ENCODE measurements at places on chromosomes 2 and 18. TPM values are rescaled to one million over a fixed set of nuclear protein-coding genes. Genes with fewer than 3 reads are reported as not detected.

Gene CD28
- total RNA-seq, result 0.54 TPM

- no peak for DNase-seq
Observed at GRCh38 chr18:7592305-7593071, 25.4 kb downstream of the PTPRM start.

Gene LRRC30
- not detected for total RNA-seq

Gene AGAP1
- 42.0 TPM for total RNA-seq

DNA sequence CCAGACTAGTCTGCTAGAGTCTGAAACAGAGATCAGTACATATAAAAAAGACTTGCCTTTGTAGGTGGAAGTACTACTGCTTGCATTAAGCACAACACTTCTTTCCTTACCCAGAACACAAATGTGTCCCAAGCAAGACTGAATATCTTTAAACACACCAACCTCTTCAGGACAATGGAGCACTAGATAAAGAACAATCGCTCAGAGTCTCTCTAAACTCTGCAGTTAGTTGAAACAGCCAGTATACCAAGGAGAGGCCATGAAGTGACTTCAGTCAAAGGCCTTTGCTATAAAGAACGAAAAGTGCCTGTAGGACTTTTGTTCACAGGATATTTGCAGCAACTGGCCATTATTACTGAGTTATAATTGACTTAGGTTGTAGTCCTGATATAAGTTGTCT, 9.9 kb upstream of the B4GALT6 start:
- no peak for DNase-seq

DNA sequence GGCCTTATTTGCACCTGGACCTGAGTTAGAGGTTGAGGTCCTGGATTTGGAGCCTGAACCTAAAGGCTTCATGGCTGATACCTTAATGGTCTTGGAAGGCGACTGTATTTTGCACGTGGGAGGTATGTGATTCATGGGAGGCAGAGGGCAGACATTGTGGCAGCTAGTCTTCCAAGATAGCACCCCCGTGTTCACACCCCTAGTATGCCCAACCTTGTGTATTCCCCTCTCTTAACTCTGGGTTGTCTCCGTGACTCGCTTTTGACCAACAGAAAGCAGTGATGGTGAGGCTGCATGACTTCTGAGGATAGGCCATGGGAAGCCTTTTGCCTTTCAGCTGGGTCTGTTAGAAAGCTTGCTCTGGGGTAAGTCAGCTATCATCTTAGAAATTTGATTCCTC, 45.8 kb upstream of the HAAO start:
- DNase-seq, result no peak

Gene MZT2B
- total RNA-seq, result 133 TPM

DNA sequence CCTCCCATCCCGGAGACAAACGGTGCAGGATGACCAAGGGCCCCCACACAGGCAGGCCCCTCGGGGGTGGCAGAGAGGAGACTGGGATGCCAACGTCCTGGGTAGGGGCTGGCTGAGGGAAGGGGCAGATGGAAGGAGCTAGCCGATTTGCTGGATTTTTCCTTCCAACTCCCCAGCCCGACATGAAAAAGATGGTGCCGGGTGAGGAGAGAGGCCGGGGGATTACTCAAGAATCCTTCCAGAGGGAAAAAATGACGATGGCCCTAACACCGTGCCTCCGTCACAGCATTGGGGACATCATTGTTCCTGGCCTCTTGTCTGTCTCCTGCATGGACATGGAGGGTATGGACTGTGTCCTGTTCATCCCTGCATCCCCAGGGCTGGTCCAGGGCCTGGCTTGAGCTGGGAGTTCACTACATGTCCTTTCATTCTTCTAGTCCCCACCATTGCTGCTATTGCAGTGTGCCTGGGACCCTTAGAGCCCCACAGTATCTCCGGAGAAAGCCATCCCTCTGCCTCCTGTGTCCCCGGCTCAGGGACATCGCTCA, 217.7 kb downstream of the TNS1 start:
- no peak for DNase-seq

GRCh38 chr2:168561991-168562390, 105.9 kb downstream of the CERS6 start:
- DNase-seq, result no peak

Gene DAW1
- not detected for total RNA-seq

GRCh38 chr2:152042636-152043615, 55.9 kb downstream of the CACNB4 start:
- DNase-seq, result no peak

DNA sequence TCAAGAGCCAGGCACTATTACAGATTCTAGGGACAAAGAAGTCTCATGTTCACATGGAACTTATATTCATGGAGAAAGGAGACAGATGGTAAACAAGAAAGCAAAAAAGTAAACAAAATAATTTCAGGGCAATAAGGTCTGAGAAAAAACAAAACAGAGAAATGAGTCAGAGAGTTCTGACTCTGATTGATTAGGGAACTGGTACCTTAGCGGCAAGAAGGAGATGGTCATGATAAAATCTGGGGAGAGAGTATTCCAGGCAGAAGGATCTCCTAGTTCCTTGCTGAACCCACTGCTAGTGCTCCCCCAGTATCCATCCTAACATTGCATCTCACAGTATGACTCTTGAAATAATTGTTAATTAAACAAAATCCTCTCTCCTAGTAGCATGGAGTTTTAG, 161.8 kb upstream of the KLF7 start:
- DNase-seq, result no peak

Gene LBX2
- total RNA-seq, result 1.7 TPM

Gene RNF144A
- 36.7 TPM for total RNA-seq

- DNase-seq, result no peak
Observed at GRCh38 chr2:217834057-217834620, 168.7 kb downstream of the TNS1 start.

- no peak for DNase-seq
Observed at GRCh38 chr18:56185126-56185525, 453.3 kb downstream of the TXNL1 start.

DNA sequence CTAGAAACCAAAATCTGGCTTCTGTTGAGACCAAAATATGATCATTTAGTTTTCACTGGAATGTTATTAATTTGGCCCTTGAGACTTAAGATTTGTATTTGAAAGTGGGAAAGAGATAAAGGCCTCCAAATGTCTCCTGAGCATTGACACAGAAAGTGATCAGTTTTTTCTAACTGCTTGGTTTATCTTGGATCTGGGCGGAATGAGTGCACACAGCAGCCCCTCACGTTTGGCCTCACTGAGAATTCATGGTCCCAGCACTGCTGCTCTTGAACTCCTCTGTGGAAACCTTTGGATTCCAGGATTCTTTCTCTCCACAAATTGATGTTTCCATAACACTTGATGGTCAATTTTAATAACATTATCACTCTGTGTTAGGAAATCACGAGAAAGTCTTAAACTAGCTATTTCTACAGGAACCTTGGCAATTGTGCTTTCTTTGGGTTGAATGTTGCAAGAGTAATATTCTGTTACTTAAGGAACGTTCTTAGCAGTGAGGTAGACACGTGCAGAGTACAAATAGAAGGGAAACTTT, 180.3 kb upstream of the BCL2L11 start:
- no peak for DNase-seq

Gene EML6
- total RNA-seq, result 2.4 TPM

DNA sequence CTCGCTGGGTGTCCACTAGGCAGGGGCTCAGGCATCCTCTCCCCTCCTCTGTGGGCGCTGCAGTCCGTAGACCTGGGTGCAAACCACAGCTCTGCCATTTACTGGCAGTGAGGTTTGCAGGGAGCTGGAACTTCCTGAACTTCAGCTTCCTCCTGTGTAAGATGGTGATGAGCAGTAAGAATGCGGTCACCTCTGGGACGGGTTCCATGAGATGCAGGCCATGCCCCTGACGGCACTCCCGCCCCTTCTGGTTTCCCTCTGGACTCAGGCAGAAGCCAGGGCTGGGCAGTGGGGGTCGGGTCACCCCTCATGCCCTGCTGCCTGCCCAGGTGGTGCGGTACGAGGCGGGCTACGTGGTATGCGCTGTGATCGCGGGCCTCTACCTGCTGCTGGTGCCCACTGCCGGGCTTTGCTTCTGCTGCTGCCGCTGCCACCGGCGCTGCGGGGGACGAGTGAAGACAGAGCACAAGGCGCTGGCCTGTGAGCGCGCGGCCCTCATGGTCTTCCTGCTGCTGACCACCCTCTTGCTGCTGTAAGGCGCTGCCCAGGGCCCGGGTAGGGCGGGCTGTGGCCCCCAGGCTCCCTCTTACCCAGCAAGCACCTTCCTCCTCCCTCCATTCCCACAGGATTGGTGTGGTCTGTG, 1.5 kb downstream of the PROM2 start:
- no peak for DNase-seq

DNA sequence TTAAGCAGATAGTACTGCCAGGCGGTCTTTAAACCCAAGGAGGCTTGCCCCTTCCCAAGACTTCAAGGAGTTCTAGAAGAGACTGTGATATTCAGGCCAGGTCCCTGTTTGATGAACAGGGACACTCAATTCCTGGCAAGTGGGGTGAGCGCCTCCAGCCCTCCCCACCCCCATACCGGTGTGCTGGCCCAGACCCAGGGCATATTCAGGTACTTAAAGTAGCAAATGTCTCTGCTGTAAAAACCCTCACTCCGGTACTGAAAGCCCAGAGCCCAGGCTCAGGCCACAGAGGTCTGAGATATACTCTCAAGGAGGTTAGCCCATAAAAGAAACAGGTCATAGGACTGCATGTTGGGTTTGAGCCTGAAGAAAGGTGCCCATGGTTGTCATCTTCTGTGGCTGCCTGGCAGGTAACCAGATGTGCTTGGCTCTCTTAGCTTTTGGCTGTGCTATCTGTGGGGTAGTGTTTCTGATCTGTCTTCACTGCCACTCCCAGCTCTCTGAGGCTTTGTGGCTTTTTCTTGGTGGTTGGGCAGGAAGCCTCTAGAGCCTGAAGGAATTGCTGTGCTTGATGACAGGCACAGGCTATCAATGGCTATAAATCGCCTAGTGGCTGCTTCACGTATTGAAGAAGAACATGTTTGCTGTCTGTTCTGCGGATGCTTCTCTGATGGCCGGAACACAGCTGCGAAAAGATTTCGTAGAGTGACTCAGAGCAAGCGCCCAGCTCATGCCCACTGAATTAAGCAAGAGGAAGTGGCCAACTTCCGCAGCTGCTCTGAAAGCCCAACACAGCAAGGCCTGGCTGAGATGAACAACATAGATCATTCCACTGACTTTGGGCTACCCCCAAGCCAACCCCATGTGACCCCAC, 63.3 kb upstream of the ALPP start:
- DNase-seq, result peak; percentile 86

Gene CHRND
- not detected for total RNA-seq

DNA sequence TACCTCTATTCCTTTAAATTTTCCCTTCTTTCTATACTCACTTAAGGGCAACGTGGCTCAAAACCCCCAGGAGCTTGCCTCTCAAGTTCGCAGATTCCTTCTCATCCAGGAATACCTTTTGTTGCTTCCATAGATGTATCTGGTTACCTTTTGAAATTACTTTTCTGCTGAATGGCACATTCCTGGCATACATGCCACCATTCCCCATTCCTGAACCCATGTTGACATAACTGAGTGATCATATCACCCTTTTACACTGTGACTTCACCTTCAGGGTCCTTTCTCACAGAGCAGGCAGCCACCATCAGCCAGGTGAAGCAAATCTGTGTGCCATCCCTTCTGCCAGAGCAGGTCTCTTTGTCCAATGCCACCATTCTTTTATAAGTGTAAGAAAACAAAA, 615.8 kb downstream of the ARHGAP15 start:
- no peak for DNase-seq

Gene SETBP1
- total RNA-seq, result 41.2 TPM

Gene STAT4
- total RNA-seq, result 264 TPM

DNA sequence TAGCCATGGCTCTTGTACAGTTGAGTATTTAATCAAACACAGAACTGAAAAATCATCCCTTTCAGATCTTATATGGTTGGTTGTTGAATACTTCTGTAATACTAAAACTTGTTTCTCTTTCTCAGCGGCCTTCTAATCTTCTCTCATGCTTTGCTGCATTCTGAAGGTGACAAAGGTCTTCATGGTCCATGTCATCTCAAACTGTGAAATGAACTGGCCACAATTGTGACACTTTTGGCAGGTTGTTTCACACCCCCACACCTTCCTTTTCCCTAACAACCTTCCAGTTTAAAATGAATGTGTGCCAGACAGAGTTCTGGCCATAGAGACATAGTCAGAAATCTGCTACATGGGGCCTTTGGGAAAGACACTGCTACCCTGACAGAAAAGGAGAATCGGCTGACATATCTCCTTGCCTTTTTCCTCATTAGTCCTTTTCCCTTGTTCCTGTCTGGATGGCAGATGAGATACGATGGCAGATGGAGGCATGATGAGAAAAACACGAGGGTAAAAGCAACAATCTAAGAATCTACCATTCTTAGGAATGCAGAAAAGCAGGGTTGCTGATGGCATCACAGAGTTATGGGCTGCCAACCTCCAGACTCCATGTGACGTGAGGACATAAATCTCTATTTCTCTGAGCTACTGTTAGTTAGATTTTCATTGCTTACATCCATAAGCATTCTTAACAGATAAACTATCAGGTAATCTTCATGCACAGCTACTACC, 106.5 kb downstream of the PIGN start:
- no peak for DNase-seq

DNA sequence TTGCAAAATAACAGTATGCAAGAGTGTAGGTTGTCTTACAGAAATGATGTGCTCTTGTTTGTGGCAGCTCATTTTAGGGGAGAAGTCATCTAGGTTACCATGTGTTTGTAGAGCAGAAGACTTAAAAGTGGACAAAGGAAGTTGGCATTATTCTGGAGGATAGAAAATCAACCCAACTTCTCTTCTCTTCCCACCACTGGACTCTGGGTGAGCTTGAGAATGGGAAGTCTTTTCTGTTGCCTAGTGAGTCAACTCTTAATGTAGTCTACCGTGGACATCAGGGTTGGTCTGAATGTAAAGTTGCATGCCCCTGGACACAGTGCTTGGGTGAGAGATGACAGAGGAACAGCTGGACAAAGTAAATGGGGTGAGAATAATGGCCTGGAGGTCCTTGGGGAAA, 98.3 kb downstream of the FMNL2 start:
- no peak for DNase-seq

Gene MYL12B
- total RNA-seq, result 204 TPM

Gene MYL1
- not detected for total RNA-seq

DNA sequence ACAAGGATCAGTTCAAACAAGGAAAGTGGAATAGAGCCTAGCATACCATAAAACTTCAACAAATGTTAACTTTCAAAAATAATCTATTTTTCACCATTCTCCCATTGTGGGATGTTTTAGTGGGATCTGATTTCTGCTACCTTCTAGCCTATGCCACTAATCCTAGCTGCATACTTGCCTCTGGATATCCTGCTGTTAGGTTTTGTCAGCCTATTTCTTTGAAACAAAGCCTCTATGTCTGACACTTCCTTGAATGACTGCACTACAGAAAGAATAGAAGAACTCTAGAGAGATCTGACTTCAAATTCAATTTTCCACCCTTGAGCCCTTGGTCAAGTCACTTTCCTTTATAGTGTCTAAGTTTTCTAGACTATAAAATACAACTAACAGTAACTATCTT, 291.5 kb downstream of the PTH2R start:
- no peak for DNase-seq

- peak; percentile 40 for DNase-seq
Observed at GRCh38 chr2:9739531-9739964, 103.7 kb upstream of the TAF1B start.

Gene BCL11A
- total RNA-seq, result 3.5 TPM

GRCh38 chr2:120239488-120240287, 13.0 kb upstream of the RALB start:
- DNase-seq, result no peak
